Mesothelial cell of epicardium (in vitro differentiated cells): ENCODE measurements at places on chromosomes 12 and 14.

DNA sequence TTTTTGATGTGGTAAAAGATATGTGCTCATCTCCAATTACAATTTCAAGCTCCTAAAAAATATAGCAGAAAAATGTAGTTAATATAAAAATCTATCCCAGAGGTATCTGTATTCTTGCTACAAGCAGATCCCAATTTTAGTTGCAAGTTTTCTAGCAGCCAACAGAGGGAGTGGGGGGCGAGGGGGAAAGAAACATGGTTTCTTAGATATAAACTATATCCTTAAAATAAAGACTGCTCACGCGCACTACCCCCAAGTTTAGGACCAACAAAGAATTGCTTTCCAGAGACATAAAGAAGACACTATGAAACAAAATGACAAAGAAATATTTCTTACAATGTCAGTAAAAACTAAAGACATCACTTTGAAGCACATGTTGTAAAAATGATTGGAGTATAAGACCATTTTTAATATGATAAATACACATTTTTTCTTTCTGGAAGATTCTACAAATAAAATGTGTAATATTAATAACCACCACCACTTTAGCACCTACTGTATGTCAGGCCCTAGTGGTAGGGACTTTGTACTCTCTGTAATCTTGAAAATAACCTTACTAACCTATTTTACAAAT is 5.4 kb downstream of the MAGOHB start:
- DNase-seq = no peak

DNA sequence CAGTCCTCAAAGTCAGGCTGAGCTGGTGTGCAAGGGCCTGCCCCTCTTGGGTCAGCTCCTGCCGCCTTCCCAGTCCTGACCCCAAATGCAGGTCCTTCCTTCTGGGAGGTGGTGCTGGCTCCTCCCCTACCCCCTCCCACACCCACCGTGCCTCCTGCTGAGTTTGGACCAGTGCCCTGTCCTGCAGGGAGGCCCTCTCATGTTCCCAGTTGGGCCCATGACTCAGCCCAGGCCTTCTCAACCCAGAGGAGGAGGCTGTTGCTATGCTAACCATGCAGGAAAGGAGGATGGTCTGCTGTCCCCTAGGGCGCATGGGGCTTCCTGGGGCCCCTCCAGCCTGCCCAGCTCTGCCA is 4.4 kb downstream of the ZBTB42 start:
- DNase-seq = no peak

- no peak for DNase-seq
Observed at GRCh38 chr14:105849933-105850626, 323.7 kb downstream of the TMEM121 start.

DNA sequence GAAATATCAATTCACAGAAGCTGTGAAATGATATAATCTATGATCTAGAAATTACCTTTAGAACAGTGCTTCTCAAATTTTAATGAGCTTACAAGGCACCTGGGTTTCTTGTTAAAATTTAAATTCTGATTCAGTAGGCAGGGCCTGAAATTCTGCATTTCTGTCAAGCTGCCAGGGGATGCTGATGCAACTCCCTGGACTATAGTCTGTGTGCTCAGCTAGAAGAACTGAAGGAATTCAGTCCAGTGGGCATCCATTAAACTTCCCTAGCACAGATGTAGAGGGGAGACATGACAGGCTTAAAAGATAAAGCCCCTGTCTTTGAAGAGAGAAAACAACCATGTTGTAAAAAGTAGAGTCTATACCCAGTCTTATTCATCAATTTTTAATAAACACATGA is 441.8 kb downstream of the TMTC2 start:
- no peak for DNase-seq
